ENCODE measurements at places on chromosomes 6 and 20.

DNA sequence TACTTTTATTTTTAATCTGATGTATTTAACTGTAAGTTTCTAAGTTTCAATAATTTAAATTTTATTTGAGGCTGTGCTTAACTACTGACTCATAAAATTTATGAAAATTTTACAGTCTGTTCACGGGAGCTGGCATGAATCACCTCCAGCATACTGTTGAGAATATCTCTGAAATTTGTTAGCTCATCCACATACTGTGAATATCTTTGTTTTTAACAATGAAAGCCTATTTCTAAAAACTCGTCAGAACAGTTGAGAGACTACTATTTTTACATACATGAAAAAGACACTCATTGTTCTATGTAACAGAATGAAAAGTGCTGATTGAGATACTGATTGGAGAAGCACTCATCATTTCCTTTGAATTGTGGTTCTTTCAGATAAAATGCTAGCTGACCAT, 749.3 kb downstream of the TENT5A start:
- no peak for DNase-seq

DNA sequence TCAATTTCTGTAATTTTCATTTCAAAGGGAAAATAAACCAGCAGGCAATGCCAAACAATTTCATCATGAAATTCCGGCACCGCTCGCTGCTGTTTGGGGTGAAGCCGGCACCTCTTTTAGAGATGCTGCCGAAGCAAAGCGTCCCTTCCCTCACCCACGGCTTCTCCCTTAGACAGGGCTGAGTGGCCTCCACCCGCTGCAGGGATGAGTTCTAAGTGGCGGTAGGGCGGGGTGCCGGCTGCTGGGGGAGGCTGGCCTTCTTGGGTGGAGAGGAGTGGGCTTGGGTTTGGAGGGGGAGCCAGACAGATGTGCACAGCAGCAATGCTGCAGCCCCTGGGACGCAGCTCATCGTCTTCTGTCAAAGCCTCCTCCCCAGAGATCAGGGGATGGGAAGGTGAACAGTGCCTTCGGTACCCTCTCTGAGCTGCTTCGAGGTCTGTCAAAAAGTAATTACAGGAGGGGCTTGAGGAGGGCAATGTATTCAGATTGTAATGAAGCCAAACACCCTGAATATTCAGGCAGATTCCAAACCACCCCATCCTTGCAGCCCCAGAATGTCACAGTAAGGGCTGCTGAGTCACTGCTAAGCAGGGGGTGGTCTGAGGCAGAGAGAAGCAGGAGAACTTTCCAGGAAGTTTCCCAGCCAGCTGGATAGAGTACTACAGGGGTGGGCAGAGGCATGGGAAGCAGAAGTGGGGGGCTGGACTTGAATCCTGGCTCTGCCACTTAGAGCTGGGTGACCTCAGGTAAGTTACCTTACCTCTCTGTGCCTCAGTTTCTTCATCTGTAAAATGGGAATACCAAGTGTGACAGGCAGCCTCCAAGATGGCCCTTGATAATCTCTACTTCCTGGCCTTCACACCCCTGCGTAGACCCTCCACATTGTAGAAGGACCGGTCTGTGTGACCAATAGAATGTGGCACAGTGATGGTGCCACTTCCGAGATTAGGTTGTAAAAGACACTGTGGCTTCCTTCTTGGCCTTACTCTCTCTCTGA, 96.6 kb downstream of the SULF2 start:
- DNase-seq: no peak

- DNase-seq: no peak
Measured at GRCh38 chr6:6856538-6857523, 250.9 kb upstream of the RREB1 start.

- DNase-seq: no peak
Measured at GRCh38 chr20:58174708-58175280, 53.7 kb downstream of the ANKRD60 start.

DNA sequence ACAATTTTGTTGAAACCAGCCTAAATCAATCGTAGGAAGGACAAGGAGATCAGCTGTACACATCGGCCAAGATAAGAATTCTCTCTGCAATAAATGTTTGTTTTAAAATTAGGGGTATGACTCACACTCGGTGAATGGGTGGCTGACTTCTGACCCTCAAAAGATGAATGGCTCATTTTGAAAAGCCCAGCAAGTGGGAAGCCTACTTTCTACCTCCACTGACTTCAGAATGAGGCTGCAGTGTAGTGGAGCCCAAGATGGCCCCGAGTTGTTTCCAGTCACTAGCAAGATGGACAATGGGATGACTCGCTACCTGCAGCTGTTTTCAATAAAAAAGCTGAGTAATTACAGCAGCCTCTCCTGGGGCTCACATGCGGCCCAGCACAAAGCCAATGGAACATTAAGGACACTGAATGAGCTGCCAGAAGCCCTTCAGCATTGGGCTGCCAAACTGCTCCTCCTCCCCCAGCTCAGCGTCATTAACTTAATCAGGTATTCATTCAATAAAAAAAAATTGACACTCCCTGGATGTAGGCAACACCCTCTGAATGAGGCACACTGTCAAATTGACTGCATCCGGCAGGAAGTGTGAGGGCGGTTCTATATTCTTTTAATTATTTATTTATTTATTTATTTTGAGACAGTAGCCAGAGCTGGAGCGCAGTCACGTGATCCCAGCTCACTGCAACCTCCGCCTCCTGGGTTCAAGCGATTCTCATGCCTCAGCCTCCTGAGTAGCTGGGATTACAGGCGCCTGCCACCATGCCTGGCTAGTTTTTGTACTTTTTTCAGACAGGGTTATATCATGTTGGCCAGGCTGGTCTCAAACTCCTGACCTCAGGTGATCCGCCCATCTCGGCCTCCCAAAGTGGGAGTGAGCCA, 107.3 kb downstream of the GMPR start:
- peak; percentile 65 for DNase-seq

GRCh38 chr6:152748843-152749242, 1.8 kb upstream of the VIP start:
- DNase-seq: no peak

DNA sequence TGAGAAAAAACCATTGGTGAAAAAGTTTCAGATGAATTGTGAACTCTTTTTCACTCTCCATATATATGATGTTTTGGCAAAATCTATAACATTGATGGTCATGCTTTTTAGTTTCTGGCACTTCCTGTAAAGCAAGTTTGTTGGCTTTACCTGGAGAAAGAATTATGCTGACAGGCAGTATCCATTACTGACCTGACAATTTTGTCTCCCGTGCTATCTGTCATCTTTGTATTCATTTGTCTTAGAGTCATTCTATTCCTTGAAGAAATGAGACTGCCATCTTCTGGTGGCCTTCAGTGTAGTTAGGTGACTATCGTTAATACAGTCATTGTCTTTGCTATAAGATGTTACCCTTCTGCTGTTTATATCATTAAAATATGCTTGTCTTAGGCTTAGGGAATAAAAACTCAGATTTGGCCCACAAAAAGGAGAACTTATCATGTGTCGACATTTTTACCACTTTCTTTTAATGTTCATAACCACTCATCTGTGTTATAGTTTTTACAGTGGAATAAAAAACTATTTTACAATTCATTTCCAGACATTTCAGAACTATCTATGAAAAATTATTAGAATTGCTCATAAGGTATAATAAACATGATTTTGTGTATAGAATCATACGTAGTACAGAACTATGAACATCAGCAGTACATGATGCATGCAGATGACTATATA, 707.0 kb downstream of the EPM2A start:
- DNase-seq: peak; percentile 36

DNA sequence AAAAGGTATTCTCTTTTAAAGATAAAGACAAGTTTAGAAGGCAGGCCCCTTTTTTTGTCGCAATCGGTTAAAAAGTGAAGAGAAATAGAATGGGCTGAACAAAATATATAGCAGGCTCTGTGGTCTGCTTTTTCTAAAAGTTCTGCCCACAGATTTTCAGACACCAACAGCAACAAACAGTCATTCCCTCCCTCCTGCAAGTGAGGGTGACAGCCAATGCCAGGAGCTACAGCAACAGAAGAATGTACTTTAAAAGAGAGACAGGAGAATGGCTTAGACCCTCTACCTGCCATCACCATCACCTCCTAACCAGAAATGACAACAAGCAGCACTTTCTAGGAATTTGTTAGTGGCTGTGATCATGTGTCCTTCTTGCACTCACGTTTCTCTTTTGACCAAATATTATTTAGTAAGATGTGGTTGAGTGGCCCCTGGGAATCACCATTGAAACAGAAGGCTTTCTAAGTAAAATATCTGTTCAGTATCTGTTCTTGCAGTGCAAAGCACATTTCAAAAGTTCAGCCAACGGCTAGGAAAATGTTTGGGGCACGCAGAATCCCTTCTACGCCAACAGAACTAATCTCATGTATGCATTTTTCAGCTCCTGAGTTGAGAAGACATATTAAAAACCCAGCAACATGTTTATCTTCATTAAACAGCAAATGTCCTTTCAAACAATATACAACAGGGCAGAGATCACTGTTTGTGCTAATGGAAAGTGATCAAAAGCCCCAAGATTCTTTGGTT, 248.5 kb downstream of the ATXN1 start:
- DNase-seq: no peak

DNA sequence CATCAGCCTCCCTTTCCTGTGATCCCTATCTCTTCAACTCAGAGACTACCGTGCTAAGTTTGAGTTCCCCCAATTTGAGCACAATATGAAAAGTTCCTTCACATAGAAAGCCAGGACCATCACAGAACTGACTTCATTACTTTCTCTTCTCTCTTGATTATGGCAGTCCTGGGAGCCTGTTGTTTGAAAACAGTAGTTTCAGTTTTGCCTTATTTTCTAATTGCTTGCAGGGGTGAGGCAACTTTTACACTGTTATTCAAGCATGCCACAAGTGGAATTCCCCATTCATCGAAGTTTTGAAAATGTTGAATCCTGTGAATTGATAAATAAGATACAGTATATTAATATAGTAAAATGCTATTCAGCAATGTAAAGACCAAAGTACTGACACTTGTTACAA, 569.7 kb upstream of the MARCKS start:
- no peak for DNase-seq

- no peak for DNase-seq
Measured at GRCh38 chr6:81625216-81625615, 127.3 kb downstream of the TENT5A start.

- DNase-seq: no peak
Measured at GRCh38 chr6:166554316-166554715, 32.2 kb downstream of the RAMACL start.

DNA sequence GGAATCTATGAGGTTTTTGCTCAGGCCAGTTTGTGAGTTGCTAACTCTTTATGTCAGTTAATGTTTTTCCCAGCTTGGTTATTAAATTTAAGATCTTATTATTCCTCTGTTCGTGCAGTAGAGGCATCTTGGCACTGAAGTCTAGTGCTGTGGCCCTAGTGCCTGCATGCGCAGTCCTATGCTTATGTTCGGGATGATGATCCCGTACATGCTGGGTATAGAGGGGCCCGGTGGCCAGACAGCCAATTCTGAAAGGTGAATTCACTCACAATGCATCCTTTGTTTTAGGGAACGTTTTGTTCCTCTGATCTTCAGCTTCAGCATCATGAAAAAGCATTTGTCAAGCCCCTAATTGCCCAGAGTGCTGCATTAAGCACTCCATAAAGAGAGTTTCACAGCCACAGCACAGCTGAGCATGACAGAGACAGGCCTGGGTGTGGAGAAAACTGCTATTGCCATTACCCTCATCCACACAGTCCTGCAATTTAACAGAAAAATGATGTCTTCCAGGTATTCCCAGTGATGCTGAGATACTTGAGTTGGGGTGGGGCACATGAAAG, 39.8 kb upstream of the BACH2 start:
- DNase-seq: no peak

GRCh38 chr20:56540415-56540814, 7.4 kb downstream of the FAM209B start:
- no peak for DNase-seq

DNA sequence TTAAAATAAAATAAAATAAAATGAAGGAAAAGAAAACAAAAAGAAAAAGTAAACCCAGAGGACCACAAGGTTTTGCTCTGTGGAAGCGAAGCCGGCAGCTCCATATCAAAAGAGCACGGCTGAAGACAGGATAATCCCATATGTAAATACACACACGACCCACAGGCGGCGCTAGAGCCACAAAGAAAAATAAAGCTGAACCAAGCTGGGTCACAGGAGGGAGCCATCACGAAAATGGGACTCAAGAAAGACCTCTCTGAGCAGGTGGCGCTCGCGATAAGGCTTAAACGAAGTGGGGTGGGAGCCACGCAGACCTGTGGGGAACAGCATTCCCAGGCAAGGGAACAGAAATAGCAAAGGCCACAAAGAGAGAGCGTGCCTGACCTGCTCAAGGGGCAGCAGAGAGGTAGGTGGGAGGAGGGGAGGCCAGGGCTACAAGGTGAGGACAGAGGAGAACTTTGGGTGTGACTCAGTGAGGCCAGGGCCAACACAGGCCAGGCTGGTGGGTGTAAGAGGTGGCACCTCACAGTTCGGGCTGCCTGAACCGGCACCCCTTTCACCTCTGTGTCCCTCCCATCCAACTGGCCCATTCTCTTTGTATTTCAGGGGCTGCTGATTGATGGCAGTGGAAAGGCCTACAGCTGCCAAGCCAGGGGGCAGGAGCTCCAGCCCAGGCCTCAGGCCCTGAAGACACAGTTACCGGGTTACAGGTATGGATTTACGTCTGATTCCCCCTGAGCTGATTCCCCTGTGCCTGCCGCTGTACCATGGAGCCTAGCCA, 26.0 kb downstream of the PTGIS start:
- peak; percentile 92 for DNase-seq

GRCh38 chr20:54255157-54255556, 47.3 kb downstream of the PFDN4 start:
- no peak for DNase-seq

GRCh38 chr6:43873806-43874714, 104.0 kb downstream of the VEGFA start:
- no peak for DNase-seq

GRCh38 chr6:44868335-44868668, 459.8 kb upstream of the RUNX2 start:
- no peak for DNase-seq

DNA sequence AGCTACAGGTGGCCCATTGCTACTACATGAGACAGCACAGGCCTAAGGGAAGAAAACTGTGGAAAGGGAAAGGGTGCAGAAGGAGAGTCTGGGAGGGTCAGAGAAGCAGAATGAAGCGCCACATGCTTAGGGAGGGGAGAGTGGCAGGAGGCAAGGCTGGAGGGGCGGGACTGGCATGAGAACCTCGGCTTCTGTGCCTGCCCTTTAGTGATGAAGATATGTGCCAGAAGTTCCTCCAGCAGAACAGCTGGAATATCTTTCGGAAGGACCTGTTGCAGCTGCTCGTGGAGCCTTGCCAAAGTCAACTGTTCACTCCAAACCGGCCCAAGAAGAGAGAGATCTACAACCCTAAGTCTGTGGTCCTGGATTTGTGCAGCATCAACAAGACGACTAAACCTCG, 61.8 kb downstream of the CNBD2 start:
- DNase-seq: no peak

GRCh38 chr20:61659994-61660346, 405.7 kb downstream of the TAF4 start:
- DNase-seq: no peak

DNA sequence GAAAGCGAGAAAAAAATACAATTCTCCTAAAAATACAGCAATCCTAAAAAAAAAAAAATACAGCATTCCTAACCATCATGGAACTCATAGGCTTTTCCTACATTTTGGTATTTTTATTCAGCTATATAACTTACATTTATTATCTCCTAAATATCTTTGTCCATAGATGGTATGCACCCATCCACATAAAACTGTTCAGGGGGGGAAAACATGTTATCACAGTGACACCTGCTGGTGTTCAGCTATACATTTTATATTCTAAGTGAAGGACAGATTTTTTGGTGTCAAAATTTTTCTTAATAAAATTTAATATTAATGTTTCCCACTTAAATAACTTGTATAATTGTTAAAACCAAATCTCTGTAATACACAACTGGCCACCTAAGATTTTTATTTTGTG, 58.0 kb downstream of the BLOC1S5 start:
- DNase-seq: peak; percentile 46

All from HTR-8/SVneo (cell line).